ENCODE measurements at places on chromosomes 6 and 20.

DNA sequence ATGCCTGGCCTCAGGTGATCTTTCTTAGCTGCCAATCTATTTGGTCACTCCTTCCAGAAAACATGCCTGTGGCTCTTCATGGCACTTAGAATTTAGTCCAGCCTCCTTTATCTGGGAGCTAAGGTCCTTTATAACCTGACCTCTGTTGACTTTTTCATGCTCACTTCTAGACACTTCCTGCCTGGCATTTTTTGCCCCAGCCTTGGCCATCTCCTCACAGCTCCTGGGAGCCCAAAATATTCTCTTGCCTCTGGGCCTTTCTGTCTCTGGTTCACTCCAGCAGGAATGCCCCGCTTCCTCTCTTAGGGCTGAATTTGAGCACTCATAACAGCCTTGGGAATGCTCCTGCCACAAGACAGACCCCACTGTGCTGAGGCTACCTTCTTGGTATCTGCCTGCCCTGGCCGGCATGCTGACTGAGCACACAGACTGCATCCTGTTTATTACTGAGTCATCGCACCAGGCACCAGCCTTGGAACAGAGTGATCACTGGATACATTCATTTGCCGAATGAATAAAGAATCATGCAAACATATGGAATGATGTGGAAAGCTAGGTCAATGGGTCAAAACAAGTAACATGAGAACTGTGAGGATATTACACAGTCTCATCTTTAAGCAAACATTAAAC, 5.8 kb upstream of the EEF1E1 start:
- DNase-seq = no peak

DNA sequence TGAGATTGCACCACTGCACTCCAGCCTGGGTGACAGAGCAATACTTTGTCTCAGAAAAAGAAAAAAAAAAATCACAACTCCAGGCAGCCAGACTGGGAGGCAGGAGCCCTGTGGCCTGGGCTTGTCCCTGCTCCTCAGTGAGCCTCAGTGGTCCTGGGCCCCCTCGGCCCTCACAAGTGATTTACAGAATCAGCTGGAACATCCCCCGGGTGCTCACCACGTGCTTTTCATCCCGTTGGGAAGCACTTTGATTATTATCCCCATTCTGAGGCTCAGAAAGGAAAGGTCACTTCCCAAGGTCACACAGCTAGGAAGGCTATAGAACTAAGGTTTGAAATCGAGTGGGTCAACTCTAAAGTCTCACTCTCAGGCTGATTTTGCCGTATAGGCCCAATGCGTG, 43.1 kb upstream of the TLDC2 start:
- no peak for DNase-seq

- no peak for DNase-seq
Measured at GRCh38 chr6:157879873-157880254, 56.8 kb downstream of the SNX9 start.

DNA sequence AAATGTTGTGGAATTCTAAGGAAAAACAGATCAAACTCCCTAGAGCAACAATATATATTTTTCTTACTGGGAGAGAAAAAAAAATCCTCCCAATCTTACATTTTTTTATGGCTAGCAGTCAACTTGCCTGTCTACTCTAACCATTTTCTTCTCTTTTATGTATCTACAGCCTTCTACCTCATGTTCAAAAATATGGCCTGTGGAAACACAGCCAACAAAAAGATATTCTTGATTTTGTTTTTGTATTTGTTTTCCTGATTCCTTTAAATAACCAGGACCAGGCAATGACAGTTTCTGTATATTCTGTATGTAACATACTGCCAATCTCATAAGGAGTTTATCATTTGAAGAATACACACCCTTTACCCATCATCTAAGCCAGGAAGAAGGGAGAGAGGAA, 13.0 kb upstream of the SLC16A10 start:
- no peak for DNase-seq

GRCh38 chr6:8707956-8708772, 272.8 kb upstream of the SLC35B3 start:
- peak; percentile 18 for DNase-seq

DNA sequence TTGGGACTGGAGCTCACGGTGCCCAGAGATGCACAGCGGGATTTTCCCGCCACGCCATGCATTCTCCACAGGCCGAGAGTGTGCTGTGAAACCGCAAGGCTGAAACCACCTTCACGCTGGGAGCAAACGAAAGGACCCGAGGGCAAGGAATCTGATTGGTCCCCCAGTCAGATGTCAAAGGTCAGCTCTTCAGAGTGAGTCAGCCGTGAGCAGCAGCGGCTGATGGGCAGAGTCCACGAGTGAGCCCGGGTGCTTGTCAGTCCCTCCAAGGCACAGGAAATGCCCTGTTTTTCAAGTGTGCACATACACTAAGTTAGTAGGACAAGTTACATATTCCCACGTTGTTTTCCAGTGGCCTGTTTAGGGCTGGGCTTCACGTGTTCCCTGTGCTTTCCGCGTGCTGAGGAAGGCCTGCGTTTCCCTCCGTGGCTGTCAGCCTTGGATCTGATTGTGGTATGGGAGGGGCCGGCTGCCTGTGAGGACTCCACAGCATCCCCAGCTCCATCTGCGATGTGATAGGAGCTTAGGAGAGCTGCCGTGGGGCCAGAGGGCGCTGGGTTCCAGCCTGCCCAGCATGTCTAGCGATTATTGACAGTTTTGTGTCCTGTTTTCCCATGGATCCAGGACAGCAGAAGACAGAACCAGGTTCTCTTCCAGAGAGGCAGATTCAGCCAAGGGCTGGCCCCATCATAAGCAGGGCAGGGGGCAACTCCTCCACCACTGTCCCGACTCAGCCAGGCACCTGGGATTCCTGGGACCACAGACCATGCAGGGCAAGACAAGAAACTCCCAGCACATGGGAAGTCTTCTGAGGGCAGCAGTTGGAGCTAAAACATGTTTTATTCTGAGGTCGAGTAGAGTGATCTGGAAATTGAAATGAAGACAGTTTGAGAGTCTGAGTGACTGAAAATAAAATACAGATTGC, 38.2 kb upstream of the FRMD1 start:
- no peak for DNase-seq

GRCh38 chr20:61737346-61737745, 328.3 kb downstream of the TAF4 start:
- no peak for DNase-seq

DNA sequence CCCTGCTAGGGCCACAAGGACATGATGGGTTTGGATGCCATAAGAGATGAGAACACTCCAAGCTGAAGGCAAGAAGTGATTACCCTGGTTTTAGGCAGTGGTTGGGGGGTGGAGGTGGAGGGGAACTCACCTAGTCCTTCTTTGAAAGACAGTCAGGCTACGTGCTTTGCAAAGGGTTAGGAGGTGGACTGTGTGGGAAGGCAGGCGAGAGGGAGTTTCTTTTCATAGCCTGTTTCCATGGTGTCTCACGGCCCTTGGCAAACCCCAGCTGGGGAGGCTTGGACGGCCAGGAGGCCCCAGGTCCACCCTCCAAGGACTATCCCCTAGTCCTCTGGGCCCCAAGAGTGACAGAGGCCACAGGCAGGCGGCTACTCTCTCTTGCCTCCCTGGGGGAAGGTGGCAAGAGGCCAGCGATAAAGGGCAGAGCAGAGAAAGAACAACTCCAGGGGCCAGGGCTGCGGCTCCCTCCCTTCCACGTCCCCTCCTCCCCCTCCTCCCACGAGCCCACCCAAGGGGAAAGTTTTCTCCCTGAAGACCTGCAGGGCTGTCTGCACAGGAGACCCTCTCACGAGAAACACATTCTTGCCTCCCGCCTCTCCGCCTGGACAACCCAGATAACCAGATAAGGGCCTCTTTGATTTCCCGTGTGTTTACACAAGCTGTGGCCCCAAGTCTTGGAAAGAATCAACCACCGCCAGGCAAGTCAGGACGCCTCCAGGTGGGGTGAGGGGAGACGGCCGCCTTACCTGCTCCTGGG, 74.4 kb downstream of the NOL4L start:
- DNase-seq = peak; percentile 66

- no peak for DNase-seq
Measured at GRCh38 chr6:126608681-126609080, 268.8 kb downstream of the CENPW start.

GRCh38 chr6:114200891-114201290, 141.9 kb downstream of the HS3ST5 start:
- DNase-seq = no peak

- DNase-seq = no peak
Measured at GRCh38 chr6:148364056-148364824, 21.6 kb downstream of the SASH1 start.

DNA sequence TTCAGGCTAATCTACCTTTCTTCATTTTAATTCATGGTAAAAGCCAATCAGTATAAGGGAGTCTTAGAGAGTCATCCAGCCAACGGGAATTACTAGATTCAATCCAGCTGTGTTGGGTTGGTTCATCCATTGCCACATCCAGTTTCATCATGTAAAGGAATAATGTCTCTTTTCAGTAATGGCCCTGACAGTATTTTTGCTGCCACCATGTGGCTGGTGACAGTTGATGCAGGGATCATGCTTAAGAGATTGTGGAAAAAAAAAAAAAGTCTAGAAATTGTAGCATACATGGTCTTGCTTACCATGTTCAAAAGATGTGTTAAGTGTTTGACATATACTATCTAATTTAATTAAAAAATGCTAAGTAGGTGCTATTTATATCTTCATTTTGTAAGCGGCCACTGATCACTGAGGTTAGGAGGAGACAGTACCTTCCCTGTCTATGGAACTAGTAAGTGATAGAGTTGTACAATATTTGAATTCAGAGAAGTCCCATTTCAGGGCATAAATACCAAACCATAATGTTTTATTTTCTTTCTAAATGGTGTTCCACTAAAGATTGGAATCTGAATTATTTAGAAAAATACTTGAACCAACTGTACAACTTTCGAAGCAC, 135.9 kb downstream of the KHDRBS2 start:
- peak; percentile 10 for DNase-seq

DNA sequence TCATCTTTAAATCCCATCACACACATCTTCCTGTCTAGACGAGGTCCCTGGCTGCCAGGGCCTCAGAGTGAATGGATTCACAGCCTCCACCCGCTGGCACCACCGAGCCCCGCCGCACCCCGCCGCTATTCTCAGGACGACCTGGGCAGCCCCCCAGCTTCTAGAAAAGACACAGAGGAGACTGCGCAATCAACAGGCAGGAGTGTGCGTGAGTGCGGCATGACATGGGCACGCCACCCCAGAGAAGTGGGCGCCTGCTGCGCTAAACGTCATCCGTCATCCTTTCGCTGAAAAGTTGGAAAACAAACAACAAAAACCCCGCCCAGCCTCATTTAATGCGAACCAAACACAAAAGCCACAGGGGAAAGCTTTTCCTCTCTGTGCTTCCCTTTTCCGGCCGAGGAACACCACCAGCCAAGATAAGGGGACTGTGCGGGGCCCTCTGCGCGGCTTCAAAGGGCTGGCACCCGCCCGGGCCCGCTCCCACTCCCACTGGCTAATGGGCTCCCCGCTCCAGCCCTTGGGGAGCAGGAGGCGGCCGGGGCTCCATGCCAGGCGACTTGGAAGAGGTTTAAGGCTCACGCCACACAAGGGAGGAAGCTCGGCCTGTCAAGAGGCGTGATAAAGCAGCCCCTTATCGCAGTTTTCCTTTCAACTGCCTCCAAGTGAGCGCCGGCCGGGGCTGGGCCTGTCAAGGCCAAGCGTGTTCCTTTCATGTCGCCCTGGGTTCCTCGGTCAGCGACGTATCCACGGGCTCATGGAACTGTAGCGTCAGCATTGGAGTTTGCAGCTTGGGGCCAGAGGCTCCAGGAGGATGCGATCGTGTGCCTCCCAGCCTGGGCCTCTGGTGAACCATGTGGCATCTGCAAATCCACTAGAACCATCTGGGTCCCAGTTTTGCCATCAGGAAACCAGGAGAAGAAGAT, 50.1 kb downstream of the NFATC2 start:
- DNase-seq = no peak

GRCh38 chr20:59131551-59132285, 31.9 kb upstream of the ZNF831 start:
- DNase-seq = no peak

DNA sequence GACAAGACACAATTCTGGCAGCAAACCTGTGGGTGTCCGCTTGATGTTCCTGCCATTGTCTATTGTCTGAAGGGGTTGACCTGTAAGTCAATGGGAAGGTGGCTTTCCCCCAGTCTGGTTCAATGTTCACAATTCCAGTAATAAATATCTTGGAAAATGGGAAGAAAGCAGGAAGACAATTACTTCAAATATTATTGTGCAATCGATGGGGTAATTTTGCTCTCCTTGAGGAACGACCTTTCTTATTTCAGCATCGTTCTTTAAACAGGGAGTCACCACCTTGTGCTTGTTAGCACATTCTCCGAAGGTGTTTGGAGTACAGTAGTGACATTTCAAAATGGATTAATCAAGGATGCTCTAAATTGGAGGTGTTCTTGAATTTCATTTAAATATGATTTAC, 136.9 kb downstream of the BTBD3 start:
- DNase-seq = no peak

DNA sequence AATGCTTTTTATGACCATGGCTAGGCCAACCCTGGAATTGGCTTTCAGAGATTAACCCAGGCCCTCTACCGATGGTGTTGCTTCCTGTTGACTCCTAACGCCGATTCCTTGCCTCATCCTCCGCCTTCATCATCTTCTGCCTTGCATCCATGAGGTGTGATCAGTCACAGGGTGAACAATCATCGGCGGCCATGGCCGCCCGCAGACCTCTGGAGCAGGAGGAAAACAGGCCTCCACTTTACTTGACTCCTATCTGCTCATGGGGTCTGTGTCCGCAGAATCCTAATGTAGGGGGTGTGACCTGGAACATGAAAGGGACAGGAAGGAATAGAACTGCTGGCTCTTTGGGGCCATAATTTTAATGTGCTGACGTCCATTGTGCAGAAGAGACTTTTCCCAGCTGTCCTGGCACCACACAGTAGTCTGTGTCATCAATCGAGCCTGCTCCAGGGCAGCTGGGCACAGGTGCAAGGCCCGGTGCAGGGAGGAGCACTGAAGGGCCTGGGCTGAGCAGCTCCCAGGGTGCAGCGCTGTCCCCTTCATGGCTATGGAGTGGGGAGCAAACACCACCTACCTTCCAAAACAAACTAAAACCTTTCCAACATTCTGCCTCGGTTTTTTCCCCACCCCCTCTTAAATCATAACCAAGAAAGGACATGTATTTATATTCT, 8.0 kb downstream of the SLC22A3 start:
- DNase-seq = no peak

- no peak for DNase-seq
Measured at GRCh38 chr6:54366667-54367327, 58.6 kb downstream of the TINAG start.

GRCh38 chr6:158584236-158584651, 24.4 kb downstream of the TMEM181 start:
- no peak for DNase-seq

DNA sequence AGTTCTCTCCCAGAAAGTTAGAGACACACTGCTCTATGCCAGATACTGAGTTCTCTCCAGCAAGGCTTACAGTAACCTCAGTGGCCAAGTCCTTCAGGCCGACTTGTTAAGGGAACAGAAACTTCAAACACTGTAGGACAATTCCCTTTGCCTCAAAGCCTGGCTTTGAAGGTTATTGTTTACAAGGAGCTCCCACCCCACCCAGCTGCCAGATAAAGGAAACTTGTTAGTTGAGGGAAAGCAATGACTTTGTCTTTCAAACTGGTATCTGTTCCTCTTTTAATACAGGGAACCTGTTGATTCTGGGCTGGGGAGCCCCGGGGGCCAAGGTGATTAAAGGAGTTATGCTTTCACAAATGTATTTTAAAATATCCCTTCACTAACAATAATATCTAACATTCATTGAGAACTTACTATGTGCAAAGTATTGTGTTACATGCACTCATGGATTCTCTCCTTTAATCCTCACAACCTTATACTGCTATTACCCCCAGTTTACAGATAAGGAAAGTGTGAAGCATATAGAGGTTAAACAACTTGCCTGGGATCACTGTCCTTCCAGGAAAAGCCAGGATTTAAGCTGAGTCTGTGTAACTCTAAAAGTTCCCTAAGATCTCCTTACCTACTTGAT, 27.6 kb upstream of the CDKN1A start:
- DNase-seq = peak; percentile 73

- no peak for DNase-seq
Measured at GRCh38 chr6:161033667-161034066, 42.1 kb downstream of the MAP3K4 start.

Measured in GM13976 (cell line).